Urinary bladder (tissue), 4 donors: ENCODE measurements at places on chromosomes 3 and 15. TPM values are rescaled to one million over a fixed set of nuclear protein-coding genes. Genes with fewer than 3 reads are reported as not detected.

Gene TGM5
- total RNA-seq, result 0.26 TPM

Gene ROPN1
- total RNA-seq, result not detected

Gene RASGRP1
- 0.74 TPM for total RNA-seq

Gene EFHB
- not detected for total RNA-seq

Gene TYRO3
- 16.8 TPM for total RNA-seq

Gene MAP1A
- total RNA-seq, result 14.3 TPM

Gene MOBP
- total RNA-seq, result 0.05 TPM

Gene GASK1A
- total RNA-seq, result 25.1 TPM

Gene AGBL1
- 1.5 TPM for total RNA-seq
